Hematopoietic multipotent progenitor cell treated with erythropoietin and hydrocortisone succinate and interleukin-3 and kit ligand, for 17 days (in vitro differentiated cells): ENCODE measurements at places on chromosomes 11 and 22.

GRCh38 chr11:9790703-9791102 is 126.8 kb downstream of the SWAP70 start:
- DNase-seq = peak; percentile 39

DNA sequence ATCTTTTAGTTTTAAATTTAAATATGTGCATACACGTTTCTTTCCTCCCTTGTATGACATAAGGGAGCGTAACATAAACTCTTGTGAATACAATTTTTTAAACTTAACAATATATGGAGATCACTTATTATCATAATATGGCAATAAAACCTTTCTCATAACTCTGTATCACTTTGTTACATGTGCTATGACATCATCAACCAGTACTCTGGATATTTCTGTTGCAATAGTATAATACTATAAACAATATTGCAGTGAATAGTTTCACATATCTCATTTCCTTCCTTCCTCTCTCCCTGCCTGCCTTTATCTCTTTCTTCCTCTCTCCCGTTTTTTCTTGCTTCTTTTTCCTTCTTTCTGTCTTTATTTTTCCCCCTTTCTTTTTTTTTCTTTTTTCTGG is 1278.0 kb upstream of the CNTN5 start:
- no peak for DNase-seq

GRCh38 chr11:111312076-111312475 is 13.7 kb downstream of the POU2AF3 start:
- DNase-seq = no peak

DNA sequence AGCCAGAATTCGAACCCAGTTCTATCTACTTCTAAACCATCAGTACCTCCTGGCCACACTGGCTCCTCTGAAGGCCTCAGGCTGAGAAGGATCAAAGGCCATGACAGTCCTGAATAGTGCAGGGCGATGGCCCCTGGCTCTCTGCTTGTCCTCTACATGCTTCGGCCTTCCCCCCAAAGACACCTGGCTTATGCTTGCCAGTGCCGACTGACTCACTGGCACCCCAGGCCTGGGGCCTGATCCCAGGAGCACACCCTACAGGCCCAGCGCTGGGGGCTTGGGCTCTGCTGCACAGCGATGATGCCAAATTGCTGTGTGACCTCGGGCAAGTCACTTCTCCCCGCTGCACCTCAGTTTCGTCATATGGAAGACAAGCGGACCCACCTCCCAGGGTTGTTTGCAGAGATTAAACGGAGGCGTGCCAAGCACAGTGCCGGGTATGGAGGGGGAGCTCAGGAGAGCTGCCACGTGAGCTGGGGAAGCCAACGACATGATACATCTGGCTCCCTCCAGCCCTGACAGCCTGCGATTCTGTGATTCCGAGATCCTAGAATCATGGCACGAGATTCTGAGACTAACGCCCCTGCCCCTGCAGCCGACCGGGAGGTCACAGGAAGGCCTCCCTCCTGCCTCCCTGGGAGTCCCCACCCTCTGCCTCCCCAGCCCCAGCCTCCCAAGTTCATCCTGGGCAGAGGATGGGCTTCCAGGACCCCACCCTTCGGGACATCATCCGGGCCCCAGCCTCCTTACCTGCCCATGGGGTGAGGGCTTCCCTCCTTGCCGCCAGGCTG is 1.0 kb downstream of the SSTR3 start:
- no peak for DNase-seq

GRCh38 chr11:8711895-8712442 is 29.4 kb downstream of the RPL27A start:
- DNase-seq = no peak

GRCh38 chr11:130219148-130219547 is 59.6 kb downstream of the ST14 start:
- no peak for DNase-seq

DNA sequence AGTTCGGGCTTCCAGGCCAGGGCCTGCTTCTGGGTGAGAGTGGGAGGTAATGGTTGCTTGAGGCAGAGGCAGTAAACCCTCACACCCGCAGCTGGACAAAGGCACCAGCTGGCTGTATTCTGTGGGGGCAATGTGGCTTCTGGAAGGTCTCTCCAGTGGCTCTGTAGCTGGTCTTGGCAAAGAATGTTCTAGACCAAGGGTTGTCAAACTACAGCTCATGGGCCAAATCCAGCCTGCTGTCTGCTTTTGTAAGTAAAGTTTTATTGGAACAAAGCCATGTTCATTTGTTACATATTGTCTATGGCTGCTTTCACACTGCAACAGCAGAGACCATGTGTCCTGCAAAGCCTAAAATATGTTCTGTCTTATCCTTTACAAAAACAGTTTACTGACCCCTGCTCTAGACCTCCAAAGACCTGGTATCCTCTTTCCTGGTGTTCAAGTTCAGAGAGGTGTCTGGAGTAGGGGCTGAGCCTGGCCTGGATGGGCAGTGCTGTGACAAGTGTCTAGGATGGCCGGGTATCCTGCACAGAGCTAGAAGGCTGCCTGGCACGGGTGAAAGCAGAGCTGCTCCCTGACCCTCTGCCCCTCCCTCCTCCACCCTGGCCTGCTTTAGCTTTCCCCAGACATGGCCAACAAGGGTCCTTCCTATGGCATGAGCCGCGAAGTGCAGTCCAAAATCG is 3.4 kb downstream of the TAGLN start:
- DNase-seq = no peak

DNA sequence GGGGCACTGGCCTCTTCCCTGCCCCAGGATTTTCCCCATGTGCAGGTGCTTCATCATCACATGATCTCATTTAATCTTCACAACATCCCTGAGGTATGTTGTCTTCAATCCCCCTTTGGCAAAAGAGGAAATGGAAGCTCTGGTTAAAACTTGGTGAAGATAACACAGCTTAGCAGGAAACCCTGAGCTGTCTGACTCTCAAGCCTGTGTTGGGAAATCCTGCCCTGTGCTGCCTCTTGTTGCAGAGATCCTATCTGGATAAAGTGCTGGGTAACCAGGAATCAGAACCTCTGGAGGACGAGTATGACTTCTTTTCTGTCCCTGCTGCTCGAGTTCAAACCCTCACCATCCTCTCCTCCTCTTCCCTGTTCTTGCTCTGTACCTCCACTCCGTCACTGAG is 13.1 kb upstream of the E2F8 start:
- no peak for DNase-seq

- DNase-seq = no peak
Observed at GRCh38 chr22:48429446-48430020, 1398.1 kb downstream of the BRD1 start.

DNA sequence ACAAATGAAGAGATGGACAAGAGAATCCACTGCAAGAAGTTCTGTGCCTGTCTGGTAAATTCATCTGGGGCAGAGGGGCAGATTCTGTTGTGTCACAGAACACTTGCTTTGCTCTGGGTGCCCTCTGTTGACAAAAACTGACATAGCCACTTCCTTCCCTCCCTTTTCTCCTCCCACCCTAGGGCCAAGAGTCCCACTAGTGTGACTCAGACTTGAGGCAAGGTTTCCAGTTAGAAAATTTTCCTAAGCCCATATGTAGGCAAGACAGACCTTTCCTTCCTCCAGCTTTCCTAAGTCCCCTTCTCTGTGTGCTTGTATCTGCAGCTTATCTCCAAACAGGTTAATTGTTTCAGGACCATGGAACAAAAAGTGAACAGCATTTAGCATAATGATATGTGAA is 106.8 kb downstream of the RBFOX2 start:
- DNase-seq = no peak

DNA sequence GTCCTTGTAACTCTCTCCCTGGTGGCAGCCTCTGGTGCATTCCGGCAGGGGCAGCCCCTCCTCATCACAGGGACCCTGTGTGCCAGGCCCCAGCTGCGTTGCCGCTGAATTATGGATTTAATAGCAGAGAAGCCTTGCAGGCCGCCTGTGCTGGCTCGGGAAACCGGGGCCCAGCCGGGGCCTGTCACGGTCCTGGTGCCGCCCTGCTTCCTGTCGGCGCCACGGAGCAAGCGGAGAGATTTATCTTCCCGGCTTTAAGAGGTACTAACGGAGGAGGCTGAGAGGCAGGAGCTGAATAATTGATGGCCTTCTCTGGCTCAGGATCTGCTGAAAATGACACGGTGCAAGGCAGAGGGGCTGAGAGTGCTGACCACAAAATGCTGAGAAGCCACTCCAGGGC is 54.0 kb upstream of the CCDC188 start:
- no peak for DNase-seq

DNA sequence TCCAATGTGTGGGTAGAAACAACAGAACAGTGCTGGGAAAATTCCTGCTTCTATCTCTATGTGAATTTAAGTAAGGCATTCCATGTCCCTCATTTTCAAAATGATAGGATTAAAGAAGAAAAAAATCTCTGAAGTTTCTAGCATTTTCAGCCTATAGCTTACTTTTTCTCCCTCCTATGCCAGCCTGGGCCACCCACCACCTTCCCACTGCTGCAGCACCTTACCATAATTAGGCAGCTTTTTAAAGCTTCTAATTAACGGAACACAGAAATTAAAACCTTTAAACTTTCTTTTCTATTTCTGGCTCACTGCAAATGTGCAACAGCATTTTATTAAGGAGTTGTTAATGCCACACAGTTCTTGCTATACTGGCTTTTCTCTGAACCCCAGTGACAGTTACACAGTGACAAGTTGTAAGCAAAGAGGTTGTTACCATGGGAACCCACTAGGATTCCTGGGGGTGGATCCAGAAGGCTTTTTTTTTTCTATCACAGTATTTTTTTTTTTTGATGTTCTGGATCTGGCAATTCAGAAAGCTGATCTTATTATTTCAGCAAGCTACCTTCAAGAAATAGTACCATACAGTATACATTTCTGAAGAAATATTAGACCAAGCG is 20.2 kb downstream of the CELF1 start:
- no peak for DNase-seq

DNA sequence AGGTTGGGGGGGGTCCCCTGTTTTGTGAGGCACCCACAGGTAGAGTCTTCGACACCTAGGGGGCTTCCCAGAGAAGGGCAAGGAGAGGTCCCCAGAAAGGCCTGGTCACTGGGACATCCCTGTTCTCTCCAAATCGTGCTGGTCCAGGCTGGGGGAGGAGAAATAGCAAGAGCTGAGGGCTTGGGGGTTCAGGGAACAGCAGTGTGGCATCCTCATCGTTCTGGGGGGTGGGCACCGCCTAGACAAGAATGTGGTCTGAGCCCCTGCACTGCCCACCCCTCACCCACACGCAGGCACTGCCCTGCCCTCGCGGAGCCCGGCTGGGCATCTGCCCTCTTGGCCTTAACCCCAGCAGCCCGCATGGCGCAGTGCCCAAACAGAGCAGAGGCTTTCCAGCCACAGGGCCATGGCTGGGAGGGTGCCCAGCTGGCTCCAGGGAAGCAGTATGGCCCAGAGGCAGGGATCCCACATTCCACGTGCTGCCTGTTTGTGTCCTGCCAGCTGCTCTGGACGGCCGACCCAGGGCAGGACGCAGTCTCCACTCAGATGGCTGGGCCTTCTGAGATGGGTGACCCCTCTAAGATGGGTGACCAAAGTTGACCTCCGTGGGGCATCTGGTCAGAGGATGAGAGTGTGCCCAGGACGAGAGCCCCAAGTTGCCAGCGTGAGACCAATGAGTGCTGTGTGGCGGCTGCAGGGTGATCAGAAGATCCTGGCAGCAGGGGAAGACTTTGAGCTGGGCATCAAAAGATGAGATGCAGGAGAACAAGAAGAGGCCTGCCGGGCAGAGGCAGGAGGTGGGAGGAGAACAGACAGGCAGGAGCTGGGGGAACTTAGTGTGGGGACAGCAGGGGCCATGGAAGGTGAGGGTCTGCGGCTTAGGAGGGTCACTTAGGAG is 14.4 kb downstream of the SCARF2 start:
- no peak for DNase-seq

DNA sequence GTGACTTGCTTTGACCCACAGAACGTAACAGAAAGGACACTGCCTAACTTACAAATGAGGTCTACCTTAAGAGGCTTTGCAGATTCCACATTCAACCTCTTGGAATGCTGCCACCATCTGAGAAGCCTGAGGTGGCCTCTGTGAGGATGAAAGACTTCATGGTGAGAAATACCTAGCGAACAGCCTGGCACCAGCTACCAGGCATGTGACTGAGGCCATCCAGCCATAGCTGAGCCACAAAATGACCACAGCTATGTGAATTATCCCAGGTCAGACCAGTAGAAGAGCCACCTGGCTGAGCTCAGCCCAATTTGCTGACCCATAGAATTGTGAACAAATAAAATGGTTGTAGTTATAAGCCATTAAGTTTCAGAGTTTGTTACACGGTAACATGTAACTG is 37.5 kb downstream of the PPARA start:
- no peak for DNase-seq

- DNase-seq = peak; percentile 30
Observed at GRCh38 chr11:1336836-1337646, 27.6 kb upstream of the TOLLIP start.

- DNase-seq = no peak
Observed at GRCh38 chr11:125585487-125585886, 7.2 kb upstream of the STT3A start.

- DNase-seq = no peak
Observed at GRCh38 chr22:23243006-23243573, 62.8 kb downstream of the BCR start.

- no peak for DNase-seq
Observed at GRCh38 chr11:35262056-35262455, 123.1 kb downstream of the CD44 start.

GRCh38 chr22:24009227-24010017 is 1.7 kb upstream of the CABIN1 start:
- no peak for DNase-seq

- no peak for DNase-seq
Observed at GRCh38 chr11:5621580-5621979, 3.2 kb upstream of the TRIM34 start.
